Stimulated activated CD8-positive, alpha-beta memory T cell treated with anti-CD3 and anti-CD28 coated beads, Interleukin-7, amount 100 ng/mL, for 1 hour (primary cell): ENCODE measurements at places on chromosomes 11 and 22.
A peak's percentile ranks its signal among the peaks of the same experiment; 100 is the strongest.

GRCh38 chr22:39706376-39707140, 136.0 kb downstream of the CACNA1I start:
- DNase-seq = no peak

DNA sequence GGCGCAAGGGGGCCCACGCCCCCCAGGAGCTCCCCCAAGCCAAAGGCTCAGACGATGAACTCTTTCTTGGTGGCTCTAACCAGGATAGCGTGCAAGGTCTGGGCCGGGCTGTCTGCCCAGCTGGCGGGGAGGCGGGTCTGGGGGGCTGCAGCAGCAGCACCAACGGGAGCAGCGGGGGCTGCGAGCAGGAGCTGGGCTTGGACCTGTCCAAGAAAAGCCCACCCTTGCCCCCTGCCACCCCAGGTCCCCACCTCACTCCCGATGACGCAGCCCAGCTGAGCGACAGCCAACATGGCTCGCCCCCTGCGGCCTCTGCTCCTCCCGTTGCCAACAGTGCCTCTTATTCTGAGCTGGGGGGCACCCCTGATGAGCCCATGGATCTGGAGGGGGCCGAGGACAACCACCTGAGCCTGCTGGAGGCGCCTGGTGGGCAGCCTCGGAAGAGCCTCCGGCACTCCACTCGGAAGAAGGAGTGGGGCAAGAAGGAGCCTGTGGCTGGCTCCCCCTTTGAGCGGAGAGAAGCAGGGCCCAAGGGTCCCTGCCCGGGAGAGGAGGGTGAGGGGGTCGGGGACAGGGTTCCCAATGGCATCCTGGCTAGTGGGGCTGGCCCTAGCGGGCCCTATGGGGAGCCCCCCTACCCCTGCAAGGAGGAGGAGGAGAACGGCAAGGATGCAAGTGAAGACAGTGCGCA, 21.6 kb upstream of the TMEM191C start:
- no peak for DNase-seq

GRCh38 chr11:75273411-75274391, 33.1 kb downstream of the TPBGL start:
- no peak for DNase-seq

GRCh38 chr11:68382358-68382998, 70.1 kb downstream of the LRP5 start:
- no peak for DNase-seq

DNA sequence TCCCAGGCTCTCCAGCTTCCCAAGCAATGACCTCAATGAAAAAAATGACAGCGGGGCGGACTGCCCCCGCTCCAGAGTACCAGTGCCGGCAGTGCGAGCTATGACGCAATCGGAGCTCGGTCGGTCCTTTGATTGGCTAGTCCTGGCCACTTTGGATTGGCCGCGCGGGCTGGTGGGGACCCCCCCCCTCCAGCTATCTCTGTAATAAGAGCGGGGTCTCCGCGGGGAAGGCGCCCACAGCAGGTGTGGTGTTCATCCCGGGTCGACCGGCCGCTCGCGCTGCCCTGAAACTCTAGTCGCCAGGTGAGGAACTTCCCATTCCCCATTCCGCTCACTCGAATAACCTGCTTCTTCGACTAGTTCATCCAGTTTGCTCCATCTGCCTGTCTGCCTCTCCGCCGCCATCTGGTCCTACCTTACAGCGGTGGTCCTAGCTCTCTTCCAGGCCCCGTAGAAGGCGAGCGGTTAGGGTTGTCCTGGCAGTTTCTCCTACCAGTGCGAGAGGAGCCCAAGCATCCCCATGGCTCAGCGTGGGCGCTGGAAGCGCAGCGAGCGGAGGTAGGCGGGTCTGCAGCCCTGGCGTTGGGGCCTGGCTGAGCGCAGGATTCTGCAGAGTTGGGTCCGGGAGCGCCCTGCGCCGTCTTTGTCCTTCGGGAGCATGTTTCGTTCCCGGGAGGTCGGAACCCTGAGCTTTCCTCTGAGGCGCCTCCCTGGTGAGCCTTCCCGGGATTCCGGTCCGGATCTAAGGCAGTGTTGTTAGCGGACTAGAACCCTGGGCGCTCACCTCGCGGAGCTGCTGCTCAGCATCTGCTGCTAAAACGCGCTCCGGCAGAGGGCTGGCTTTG, at the start of gene CALCB:
Gene CALCB (plus strand): TSS at position 233 of the 845 bp plus-strand sequence. CDS start 1,126 bp downstream, outside the sequence.
- no peak for DNase-seq

DNA sequence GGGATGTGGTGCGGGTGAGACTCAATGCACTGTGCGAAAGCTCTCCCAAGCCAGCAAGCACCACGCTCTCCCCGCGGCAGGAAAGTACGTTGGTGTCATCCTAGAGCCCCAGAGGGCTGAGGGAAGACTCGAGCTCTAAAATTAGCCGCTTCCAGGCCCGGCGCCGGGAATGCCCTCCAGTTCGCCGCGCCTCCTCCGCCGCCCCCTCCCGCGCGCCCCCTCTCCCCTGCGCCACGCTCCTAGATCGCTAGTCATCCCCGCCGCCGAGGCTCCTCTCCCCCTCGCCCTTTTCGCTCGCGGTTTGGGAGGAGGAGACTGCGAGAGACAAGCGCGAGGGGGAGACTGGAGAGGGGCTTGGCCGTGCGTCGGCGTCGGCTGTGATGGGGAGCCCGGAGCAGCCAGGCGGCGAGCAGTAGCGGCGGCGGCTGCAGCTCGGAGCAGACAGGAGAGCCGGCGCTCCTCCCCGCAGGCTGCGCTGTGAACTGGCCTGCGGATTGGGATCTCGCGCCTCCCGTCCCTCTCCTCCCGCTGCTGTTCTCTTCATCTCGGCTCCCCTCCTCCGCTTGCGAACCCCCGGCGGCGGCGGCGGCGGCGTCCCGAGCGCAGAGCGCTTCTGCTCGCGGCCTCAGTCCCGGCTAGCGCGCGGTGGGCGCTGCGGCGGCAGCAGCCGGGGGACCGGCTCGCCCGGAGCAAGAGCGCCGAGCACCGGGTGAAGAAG, at the start of gene FAT3:
Gene FAT3 (plus strand): TSS at position 412 of the 718 bp plus-strand sequence. CDS start 127,295 bp downstream, outside the sequence.
- no peak for DNase-seq

DNA sequence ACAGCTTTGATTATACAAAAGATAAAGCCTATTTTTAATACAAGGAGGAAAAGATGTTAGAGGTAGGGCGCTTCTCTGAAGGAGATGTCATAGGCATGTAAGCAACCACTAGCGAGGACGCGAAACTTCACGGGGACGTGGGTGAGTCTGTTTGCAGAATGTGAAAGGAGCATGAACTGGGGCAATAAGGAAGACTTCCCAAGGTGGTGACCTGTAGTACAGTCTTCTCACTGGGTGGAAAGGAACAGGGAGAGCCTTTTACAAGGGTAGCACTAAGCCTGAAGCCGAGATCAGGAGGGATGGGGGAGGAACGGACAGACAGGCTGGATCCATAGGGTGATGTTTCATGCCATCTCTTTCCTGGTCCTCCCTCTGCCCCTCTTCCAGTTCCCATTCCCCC, 10.0 kb upstream of the MICAL2 start:
- DNase-seq = no peak

DNA sequence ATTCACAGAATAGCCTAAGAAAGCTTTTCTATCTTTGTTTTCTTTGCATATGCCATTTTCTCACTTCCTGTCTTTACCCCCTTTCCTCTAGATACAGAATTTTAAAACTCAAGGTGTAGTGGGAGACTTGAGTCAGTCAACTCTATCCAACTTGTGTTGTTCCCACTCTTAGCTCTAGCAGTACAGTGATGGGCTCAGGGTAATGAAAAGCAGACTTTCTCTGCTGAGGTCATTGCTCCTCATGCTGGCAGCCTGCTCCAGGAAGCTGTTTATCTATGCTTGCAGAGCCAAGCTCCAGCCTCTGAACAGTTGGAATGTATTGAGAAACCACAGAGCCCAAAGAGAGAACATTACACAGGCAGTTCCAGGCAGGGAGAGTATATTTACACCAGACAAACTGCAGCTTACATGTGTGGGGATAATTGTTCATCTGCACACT, 68.1 kb downstream of the CSTPP1 start:
- DNase-seq = no peak

- DNase-seq = no peak
Observed at GRCh38 chr22:31776231-31776630, 22.4 kb downstream of the DEPDC5 start.

DNA sequence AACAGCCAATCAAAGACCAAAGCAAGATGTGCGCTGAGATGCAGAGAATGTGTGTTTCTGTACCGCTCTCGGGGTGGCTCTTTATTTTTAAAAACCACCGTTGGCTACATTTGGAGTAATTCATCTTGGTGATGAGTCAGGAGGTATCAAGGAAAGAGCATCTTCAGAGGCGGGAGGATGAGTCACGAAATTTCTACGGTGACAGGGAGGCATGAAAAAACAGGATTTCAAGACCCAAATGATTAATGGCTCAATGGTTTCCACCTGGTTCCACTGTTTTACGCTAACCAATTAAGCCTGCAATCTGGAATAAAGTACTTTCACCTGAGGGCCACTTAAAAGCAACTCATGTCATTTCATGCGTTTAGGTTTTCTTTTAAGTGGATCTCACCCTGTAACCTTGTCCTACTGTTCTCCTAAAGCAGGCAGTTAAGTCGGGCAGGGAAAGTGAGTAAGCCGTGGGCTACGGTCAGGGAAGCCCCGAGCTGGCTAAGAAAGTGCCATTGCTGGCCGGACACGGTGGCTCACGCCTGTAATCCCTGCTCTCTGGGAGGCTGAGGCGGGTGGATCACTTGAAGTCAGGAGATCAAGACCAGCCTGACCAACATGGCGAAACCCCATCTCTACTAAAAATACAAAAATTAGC, 74.6 kb downstream of the CELSR1 start:
- DNase-seq = no peak

DNA sequence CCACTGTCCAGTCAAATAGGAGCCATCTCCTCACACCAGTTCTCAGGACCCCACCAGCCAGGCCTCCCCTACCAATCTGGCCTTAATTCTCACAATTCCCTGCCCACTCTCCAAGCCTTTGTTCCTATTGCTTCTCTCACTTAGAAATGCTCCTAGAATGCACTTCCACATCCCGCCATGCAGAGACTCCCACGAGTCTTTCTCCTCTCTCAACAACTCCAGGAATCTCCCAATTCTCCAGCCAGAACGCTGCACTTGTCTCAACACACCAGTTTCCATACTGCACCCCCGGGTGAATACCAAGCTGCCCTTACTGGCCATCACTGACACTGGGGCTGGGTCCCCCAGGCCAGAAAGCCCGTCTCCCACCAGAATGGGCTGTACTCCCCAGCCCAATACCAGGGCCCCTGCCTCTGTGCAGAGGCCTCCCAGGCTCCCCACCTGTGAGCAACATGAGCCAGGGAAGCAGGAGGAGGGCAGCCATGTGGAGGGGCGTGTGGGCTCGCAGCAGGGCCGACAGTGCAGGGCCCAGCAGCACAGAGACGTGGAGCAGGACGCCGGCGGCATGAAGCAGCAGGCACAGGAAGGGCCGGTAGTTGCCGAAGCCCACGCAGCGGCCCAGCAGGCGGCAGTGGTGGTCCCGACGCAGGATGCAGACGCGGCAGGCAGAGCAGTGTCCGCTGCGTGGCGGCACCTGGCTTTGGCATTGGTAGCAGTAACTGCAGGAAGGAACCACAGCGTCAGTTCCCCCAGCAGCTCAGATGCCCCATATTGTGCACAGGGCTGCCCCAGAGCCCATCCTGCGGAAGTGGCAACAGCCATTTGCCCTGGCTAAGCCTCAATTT, 2.4 kb downstream of the ZDHHC24 start:
- DNase-seq = peak; percentile 31

- no peak for DNase-seq
Observed at GRCh38 chr11:129115652-129116586, 76.2 kb downstream of the ARHGAP32 start.

GRCh38 chr11:93648158-93648557, 13.3 kb upstream of the CEP295 start:
- DNase-seq = no peak

DNA sequence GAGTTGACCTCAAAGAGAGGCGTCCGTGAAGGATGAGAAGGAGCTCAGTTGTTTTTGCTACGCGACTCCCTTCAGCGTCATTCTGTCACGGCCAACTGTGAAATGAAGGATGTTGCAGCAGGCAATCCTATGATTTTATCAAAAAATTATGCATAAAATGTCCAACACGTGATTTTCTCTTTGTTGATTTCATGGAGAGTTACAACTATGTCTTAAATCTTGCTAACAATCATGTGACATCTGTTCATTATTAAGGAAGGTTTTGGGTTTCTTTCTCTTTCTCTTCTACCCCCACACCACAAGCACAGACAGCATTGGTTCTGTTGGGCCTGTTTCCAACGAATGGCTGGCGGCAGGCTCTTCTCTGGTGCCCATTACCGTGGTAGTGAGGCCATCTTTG, 3.7 kb downstream of the KRTAP5-4 start:
- no peak for DNase-seq

GRCh38 chr11:129976328-129976727, 26.3 kb downstream of the PRDM10 start:
- no peak for DNase-seq

DNA sequence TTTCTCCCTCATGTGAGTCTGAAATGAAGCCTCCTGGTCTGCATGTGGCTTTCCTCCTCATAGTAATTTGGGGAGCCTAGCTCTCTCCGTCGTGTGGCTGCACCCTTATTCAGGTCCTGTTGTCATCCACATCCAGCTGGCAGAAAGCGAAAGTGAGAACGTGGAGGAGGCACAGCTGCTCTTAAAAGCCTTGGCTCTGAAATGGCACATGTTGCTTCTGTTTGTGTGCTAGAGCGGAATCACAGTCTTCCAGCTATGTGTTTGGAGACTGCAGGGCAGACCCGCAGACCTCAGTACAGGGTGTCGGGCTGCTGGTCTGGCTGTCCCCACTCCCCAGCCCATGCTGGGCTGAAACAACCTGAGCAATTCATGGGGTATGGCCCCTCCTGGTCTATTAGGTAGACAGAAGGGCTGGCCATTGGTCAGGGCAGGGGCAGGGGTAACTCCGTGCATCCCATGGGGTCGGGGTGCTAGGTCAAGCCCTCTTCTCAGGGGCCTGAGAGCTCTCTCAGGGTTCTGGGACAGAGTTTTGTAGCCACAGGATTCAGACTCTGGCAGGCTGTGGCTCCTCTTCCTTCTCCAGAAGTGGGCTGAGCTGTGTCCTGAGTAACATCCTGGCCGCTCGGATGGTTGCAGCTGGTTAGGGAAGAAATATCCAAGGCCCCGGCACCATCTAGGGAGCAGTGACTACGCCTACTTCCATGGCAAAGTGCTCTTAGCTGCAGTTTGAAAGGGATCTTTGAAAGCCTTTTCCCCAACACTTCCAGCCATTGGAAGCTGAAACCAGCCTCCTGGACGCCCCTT, 50.6 kb downstream of the C11orf96 start:
- no peak for DNase-seq

DNA sequence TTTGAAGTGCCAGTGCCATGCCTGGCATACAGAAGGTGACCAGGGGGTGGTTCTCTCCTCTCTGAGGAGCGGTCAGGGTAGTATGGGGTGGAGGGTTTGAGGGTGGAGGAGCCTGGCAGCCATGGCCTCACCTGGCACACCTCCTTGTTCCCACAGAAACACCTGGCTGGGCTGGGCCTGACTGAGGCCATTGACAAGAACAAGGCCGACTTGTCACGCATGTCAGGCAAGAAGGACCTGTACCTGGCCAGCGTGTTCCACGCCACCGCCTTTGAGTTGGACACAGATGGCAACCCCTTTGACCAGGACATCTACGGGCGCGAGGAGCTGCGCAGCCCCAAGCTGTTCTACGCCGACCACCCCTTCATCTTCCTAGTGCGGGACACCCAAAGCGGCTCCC, 9.6 kb downstream of the SERPINH1 start:
- DNase-seq = no peak
